Liver (tissue), 10 donors: ENCODE measurements at places on chromosomes 4 and X. TPM values are rescaled to one million over a fixed set of nuclear protein-coding genes. Genes with fewer than 3 reads are reported as not detected.
A peak's percentile ranks its signal among the peaks of the same experiment; 100 is the strongest.

GRCh38 chr4:54439831-54440243, 210.7 kb downstream of the PDGFRA start:
- no peaks in the 10 kb centered on the region for H3K27me3 ChIP-seq
- H3K4me1 ChIP-seq = no peaks in the 10 kb centered on the region
- no peak overlapping the region for H3K27ac ChIP-seq
- DNase-seq = no peak

DNA sequence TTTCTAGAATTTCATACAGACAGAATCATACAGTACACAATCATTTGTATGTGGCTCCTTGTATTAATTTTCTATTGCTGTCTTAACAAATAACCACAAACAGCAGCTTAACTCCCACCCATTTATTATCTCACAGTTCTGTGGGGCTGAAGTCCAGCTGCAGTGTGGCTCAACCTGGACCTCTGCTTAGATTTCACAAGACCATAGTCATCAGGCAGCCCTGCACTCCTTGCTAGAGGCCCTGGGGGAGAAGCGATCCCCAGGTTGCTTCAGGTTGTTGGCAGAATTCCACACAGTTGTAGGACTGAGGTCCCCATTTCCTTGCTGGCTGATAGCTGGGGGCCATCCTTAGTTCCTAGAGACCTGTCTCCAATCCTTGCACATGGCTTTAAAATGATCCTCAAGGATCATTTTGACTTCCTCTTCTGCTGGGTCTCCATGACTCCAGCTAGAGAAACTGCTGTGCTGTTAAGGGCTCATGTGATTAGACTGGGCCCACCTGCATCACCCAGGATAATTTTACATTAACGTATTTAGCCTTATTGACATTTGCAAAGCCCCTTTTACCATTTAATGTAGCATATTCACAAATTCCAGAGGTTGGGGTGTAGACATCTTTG, 60.9 kb upstream of the SMAD1 start:
- no peak overlapping the region for H3K4me3 ChIP-seq
- peak overlapping the region; percentile 58 for H3K27ac ChIP-seq
- peak; percentile 47 for DNase-seq
- no peaks in the 10 kb centered on the region for H3K27me3 ChIP-seq

Gene CCNA2
- 81.4 TPM for total RNA-seq

DNA sequence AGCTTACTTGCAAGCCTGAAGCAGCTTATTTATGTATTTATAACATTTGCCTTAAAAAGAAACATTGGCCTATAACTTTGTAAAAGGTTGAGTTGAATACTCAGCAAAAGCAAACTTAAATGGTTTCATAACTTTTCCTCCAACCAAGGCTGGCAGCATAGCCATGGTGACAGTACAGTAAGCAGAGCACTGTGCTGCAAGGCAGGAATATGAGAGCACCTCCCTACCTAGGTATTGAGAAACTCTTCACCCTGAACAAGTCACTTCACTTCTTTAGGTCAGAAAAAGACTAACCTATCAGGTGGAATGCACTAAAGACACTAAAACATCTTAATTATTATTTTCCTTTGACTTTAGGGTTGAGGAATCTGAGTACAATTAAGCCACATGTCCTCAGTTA, 63.9 kb upstream of the GYPA start:
- no peaks in the 10 kb centered on the region for H3K27me3 ChIP-seq
- no peak overlapping the region for H3K27ac ChIP-seq
- no peaks in the 10 kb centered on the region for H3K4me1 ChIP-seq
- H3K4me3 ChIP-seq = no peak overlapping the region
- no peak for DNase-seq
- no peaks in the 10 kb centered on the region for H3K36me3 ChIP-seq

- no peaks in the 10 kb centered on the region for H3K36me3 ChIP-seq
- H3K27ac ChIP-seq = no peak overlapping the region
- H3K4me3 ChIP-seq = no peak overlapping the region
- H3K4me1 ChIP-seq = no peaks in the 10 kb centered on the region
- H3K27me3 ChIP-seq = no peaks in the 10 kb centered on the region
Observed at GRCh38 chr4:42417550-42417949, 20.3 kb downstream of the SHISA3 start.

DNA sequence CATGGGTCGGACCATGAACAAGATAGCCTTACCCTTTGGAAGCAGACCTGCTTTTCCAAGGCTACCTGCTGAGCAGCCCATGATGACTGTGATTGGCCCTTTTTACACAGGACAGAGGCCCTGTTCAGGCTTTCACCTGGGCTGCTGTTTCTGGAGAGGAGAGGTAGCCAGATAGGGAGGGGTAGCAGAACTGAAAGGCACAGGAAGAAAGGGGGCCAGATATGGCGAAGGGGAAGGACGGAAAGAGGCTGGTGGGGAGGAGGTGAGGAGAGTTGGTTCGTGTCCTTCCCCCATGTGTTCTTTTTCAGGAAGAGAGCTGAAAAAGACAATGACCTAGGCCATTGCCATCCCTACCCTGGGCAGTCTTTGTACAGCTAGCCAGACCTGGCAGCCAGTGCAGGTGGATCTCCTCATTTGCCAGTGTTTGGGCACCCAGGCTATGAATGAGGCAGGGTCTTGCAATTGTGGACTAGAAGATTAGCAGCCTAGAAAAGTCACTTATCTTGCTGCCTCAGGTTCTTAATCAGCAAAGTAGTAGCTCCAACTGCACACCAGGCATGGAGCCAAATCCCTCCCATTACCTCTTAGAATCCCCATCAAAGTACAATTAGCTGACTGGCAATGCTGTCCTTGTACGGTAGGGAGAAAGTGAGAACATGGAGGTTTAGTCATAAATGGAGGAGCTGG, 139.6 kb downstream of the AMMECR1 start:
- H3K27ac ChIP-seq = no peak overlapping the region
- H3K36me3 ChIP-seq = no peaks in the 10 kb centered on the region
- no peak overlapping the region for H3K4me3 ChIP-seq
- peak; percentile 69 for DNase-seq
- no peaks in the 10 kb centered on the region for H3K4me1 ChIP-seq
- no peaks in the 10 kb centered on the region for H3K27me3 ChIP-seq
